ENCODE measurements at places on chromosomes 1 and 21.

DNA sequence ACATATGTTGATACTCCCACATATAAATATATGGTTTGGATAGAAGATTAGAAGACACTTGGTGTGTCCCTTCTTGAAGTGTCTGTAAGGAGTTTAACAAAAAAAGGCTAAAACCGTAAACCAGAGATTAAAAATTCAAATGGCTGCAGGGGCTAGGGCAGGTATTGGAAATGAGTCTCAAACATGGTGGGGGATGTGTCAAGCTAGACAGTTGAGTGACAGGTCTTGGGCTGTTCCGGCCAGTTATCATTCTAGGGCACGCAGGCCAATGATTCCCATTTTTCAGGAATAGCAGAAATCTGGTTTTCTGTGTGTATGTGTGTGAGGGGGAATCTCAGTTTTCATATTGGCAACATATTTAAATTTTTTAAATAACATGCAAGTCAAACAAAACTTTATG is 77.2 kb downstream of the AK4 start:
- DNase-seq: no peak

GRCh38 chr1:153626904-153627714 is at the start of gene S100A13:
TSS of gene S100A13 (minus strand) at chr1:153627505. CDS start at chr1:153626472, 1,033 bp downstream.
- peak; percentile 81 for DNase-seq

DNA sequence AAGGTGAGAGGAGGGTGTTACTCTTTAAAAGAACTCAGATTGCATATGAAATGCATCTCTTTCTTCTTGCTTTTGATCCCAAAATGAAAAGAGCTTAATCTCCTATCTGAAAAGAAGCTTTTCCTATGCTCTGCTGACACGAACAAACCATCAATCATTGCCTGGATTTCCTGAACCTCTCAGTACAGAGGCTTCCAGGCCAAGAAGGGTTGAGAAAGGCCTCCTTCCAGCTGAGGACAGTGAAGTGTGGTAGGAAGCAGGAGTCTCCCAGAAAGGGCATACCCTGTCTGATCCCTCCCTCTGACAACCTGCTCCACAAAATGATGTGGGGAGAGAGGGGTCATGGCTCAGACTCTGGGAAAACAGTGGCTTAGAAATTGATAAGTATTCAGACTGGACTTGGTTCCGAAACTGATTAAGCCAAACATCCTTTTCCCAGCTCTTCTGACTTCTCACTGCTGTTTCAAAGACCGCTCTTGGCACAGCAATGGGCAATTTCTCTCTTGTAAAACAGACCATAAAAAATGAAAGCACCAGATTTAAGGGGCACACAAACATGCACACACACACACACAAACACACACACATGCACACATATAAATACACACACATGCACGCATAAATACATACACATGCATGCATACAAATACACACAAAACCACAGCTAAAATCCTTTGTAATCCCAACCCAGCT is 310.3 kb downstream of the SIPA1L2 start:
- DNase-seq: no peak

GRCh38 chr21:26106562-26106961 is 64.0 kb downstream of the APP start:
- no peak for DNase-seq

All from A673 (cell line).